Esophagus muscularis mucosa (tissue), 4 donors: ENCODE measurements at places on chromosomes 3 and 15. TPM values are rescaled to one million over a fixed set of nuclear protein-coding genes. Genes with fewer than 3 reads are reported as not detected.

The SHC4 gene
- total RNA-seq = 1.8 TPM

The GPR27 gene
- 2.2 TPM for total RNA-seq

The TMC3 gene
- total RNA-seq = 0.17 TPM

GRCh38 chr3:184171562-184171961 lies 3.1 kb upstream of the AP2M1 start:
- no peak for DNase-seq

DNA sequence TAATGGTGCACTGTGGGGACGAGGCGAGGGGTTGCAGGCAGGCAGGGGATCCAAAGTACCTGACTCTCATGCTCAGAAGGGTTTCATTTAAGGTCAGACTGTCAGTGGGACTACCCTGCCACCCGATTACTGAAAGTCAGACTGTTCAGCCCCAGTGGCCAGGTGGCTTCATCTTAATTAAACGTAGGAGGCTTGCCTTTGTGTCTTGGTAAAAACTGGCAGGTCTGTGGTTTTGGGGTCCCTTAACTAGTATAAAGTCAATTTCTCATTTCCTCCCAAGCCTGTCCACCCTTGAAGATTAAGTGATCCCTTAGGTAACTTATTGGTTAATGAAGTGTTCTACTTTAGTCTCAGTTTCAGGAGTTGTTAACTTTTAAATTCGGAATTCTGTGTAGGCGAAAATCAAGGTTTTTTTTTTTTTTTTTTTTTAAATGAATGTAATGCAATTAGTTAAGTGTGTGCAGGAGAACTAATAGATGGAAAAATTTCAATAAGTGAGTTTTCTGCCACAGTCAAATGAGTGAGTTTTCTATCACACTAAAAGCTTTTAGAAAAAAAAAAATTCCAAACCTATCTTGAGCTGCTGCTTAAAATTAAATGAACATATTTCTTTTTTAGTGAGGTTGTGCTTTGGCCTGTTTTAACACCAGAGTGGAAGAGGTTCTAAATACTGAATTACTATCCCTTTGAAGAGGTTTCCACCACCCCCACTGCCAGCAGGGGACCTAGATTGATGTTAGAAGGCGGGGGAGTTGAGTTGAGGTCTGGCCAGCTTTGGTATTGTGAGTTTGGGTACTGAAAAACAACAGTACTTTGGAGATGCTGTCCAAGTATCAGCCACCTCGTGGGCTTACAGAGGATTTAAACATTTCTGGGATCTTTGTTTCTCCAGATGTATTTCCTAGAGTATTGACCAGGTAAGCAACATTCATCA lies 15.2 kb downstream of the ITPR1 start:
- DNase-seq = no peak

- no peak for DNase-seq
Measured at GRCh38 chr15:77038312-77039216, 32.3 kb downstream of the TSPAN3 start.

DNA sequence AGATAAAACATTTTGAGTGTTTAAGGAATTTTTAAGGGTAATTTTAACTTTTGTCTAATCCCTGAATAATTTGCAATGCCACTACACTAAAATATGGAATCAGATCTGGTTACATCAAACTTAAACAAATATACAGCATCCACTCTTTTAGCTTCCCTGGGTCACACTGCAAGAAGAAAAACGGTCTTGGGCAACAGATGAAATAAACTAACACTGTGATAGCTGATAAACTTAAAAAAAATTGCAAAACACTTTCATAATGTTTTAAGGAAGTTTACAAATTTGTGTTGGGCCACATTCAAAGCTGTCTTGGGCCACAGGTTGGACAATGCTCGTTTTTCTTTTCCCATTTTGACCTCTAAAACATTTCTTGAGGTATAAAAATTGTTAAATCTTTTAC lies 34.3 kb downstream of the CCDC66 start:
- DNase-seq = no peak

DNA sequence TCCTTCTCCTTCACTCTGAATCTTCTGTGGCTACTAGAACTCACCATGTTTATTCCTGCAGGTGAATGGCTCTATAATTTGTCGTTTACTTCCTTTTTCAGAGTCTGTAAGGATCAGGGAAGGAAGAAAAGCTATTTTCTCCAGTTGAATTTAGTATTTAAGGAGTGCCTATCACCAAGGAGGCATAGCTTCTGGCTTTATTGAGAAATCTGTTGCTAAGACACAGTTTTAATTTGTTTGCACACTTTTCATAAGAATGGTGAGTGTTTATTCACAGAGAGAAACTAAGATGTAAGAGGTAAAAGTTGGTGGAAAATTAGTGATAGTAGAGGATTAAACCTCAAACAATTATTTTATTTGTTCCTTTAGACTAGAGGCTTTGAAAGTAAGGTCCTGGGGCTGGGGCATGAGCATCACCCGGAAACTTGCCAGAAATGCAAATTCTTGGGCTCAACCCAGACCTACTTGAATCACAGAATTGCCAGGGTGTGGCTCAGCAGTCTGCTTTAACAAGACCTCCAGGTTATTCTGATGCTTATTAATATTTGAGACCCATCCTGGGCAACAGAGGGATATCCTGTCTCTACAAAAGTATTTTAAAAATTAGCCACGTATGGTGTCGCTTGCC lies 461.3 kb downstream of the AGBL1 start:
- no peak for DNase-seq

- DNase-seq = no peak
Measured at GRCh38 chr3:158086776-158087175, 19.4 kb downstream of the SHOX2 start.

DNA sequence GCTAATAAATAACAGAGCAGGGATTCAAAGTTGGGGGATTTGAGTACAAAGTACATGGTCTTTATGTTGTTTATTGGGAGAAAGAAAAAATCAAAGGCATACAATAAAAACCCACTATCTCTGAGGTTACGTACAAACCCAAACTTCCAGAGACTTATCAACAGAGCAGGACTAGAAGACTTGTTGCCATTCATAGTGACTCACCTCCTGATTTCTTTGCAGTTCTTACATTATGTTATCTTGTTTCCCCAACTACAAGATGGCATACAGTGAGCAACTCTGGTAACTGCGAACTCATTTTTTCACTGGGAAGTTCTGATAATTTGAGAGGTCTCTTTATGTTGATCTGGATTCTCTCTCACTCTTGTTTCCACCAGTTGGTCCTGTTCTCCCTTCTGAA lies 80.6 kb upstream of the ETV5 start:
- DNase-seq = no peak

DNA sequence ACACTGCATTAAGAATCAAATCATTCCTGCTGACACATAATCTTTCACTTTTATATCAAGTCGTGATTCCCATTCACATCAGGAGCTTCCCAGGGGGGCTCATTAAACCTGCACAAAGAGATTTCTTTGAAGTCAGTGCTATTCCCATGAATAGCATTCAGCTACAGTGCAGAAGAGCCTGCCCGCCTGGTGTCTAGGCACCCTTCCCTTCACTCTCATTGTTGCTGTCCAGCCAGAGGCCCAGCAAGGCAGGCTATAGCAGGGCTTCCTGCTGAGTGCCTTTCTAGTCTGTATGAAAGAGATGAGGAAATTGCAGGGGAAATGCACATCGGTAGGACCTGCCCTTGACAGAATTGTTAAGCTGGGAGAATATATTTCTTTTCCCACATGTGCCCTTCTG lies 4.5 kb upstream of the GJD2 start:
- DNase-seq = no peak

DNA sequence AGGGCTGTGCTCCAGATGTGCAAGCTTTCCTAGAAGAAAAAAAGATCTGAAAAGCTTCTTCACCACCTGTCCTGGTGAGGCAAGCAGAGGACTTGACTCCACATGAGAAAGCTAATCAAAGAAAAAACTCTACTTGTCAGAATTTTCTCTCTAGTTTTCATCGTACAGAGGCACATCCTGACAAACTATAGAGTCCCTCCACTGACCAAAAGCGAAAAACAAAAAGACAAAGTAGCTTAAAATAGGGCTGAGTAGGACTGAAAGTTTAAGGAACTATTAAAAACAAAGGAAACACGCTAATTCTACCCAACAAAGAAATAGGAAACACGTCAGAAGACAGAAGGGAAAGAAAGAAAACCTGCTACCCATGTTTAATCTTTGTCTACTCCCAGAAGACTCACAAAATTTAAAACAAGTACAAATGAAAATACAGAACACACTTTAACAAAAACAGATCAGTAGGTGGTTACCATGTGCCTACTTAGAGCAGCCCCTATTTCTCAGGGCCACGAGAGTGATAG lies 26.5 kb downstream of the NANOGP8 start:
- no peak for DNase-seq

- no peak for DNase-seq
Measured at GRCh38 chr3:141266186-141266585, 34.6 kb downstream of the PXYLP1 start.
